ENCODE measurements at places on chromosomes 7 and 10.

GRCh38 chr7:77315182-77315591, 101.0 kb downstream of the GSAP start:
- no peak for DNase-seq

DNA sequence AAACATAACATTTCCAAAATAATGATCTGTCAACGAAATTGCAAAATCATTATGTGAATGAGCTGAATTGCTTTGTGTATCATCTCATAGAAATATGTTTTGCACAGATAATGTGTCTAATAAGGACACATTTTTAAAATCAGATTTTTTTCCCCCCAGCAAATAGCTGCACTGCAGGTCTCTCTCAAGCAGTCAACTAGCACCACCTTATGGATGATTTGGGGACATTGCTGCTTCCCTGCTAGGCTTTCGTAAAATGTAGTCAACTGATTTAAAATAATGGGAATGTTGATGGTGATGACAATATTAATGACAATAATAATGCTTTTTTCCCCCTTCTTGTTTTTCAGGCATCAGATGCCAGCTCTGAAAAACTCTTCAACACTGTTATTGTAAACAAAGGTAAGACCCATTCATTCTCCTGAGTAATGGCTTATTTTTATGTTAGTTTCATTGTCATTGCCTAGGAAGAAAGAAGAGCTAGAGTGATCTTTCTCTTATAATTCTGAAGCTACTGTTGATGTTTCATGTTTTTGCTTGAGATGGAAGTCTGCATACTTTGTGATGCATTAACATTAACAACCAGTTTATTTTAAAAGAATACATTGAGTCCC, 433.6 kb upstream of the GALNT17 start:
- DNase-seq, result peak; percentile 37

DNA sequence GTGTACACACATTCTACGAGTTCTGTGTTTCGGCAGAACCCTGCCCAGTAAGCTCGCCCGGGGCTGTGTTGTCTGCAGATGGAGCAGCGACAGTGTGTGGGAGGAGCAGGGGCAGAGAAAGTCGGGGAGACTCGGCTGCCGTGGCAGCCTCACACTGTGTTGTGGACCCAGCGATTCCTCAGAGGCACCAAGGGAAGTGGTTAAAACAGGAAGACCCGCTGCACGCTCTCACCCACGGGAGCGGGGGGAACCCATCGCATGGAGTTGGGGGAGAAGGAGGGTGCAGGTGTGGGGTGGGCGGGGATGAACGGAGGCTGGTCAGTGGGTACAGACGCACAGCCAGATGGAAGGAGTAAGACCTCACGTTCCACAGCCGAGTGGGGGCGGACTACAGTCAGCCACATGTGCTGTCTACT, 250.2 kb downstream of the ELFN1 start:
- no peak for DNase-seq

GRCh38 chr7:120583899-120584586, 273.9 kb downstream of the TSPAN12 start:
- no peak for DNase-seq

- DNase-seq, result no peak
These were observed 77.5 kb upstream of the CACUL1 start for GRCh38 chr10:118832241-118832651.

DNA sequence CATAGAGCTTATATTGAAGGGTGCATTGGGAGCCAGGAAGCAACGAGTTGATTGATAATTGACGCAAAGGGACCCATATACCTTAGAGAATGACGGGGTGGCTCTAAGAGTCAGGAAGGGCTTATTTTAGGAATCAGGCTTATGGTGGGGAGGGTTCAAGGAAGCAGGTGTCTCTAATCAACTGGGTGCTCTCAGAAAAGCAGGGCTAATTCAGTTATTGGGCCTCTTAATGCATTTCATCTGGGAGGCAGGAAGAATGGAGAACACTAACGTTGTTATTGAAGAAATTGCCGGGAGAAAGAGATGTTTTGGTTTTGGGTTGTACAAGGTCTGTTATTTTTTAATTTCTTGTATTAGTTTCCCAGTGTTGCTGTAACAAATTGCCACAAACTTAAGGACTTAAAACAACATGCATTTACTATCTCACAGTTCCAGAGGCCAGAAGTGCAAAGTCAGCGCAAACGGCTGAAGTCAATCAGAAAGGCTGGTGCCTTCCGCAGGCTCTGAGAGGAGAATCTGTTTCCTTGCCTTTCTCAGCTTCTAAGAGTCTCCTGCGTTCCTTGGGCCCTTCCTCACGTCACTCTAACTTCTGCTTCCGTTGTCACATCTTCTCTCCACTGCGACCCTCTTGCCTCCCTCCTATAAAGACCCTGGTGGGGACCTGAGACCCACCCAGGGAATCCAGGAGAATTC, 328.4 kb upstream of the C7orf33 start:
- peak; percentile 12 for DNase-seq

- no peak for DNase-seq
These were observed 34.3 kb downstream of the FAM53B start for GRCh38 chr10:124709861-124710260.

GRCh38 chr7:368651-369475, 78.9 kb downstream of the FOXL3 start:
- no peak for DNase-seq

GRCh38 chr7:125355899-125356298, 426.3 kb upstream of the POT1 start:
- no peak for DNase-seq

DNA sequence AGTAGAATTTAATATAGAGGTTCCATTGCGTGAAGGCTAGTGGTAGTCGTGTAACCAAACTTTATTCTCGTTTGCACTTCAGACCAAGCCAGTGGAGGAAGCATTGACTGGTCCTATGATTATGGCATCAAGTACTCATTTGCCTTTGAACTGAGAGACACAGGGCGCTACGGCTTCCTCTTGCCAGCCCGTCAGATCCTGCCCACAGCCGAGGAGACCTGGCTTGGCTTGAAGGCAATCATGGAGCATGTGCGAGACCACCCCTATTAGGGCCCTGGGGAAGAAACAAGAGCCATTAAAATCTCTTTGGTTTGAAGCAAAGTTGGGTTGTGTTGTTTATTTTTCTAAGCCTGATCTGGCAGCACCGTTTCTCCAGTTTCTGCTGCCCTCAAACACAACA, 3.5 kb upstream of the CPA4 start:
- no peak for DNase-seq
